Retina (tissue), 1 donor: ENCODE measurements at places on chromosomes 2 and 18.
A peak's percentile ranks its signal among the peaks of the same experiment; 100 is the strongest.

DNA sequence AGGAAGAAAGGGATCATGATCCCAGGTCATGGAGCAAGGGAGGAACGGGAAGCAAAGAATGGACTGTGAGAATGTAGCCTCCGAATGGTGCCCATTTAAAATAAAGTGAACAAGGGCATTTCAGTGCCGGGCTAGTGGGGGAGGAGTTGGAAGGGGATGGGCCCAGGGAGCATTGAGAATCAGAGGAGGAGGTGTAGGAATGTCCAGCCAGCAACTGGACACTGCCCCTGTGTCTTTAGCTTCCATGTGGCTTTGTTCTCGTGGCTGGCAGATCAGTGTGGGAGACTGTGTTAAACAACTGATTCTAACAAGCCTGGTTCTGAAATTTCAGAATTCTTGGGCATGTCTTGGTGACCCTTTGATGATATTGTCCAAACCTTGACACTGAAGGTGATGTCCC lies 1.4 kb upstream of the RNF103 start:
- no peak for DNase-seq

- peak; percentile 71 for DNase-seq
Observed at GRCh38 chr18:74353169-74353775, 37.6 kb downstream of the C18orf63 start.

DNA sequence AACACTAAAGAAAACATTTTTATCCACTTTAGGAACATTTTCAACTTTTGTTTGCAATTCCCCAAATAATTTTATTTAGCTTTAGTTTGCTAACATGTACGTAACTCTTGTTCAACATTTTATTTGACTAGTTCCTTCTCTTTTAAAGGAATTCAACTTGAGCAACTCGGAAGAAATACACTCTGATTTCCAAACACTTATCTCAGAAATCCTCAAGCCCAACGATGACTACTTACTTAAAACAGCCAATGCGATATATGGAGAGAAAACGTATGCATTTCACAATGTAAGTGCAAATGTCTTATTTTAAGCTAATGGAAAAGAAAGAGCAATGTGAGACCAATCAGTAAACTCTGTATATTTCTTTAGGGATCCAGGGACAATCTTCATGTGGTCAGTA lies 10.1 kb downstream of the SERPINB10 start:
- no peak for DNase-seq

- peak; percentile 62 for DNase-seq
Observed at GRCh38 chr2:2708575-2709430, 377.7 kb upstream of the MYT1L start.

- DNase-seq = no peak
Observed at GRCh38 chr2:101508636-101509035, 33.7 kb upstream of the RFX8 start.

GRCh38 chr2:108615480-108616090 lies 81.3 kb downstream of the LIMS1 start:
- DNase-seq = no peak

DNA sequence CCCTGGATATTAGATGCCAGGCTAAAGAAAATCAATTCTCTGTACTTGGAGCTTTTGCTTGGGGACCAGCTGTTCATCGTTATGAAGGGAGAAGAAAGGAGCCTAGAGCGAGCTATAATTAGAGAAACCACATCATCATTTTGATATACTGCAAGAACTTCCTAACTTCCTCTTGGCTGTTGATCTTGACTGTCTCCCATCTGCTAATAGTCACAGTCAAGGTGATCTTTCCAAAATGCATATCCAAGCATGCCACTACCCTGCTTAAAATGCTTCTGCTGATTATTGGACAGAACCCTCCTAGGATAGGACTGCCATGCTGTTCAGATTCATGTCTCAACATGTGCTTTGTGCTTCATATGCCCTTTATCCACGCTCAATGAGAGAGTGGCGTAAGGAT lies 54.8 kb downstream of the RAPGEF4 start:
- no peak for DNase-seq

DNA sequence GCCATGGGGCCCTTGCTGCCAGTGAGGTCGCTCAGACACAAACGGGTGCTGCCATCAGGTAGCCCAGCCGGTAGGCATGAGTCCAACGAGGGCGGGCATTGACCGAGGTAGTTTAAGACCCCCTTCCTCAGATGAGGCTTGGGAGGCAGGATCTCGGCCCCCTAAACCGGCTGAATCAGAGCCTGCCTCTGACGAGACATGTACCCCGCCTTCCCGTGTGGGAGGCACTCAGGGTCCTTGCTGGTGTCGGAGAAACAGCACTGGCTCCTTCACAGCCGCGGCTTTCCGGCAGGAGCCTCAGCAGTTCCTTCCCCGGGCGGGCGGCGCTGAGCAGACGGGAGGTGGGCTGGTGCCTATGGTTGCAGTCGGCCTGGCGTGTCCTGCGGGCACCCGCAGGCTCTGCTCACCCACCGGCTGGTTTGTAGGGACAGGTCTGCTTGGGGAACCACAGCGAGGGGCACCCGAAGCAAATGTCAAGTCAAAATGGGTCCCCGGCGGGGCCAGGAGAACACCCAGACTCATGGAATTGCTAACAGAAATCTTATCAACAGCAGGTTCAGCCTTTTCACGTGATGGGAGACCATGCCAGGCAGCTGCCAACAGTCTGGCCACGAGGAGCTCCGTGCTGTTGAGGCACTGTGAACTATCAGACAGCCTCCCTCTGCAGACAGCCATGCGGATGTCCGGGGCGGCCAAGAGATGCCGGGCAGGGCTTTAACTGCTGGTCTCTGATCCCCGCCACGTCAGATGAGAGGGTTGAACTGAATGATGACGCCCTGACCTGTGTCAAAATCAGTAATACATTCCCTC lies 2.8 kb downstream of the KCNG2 start:
- DNase-seq = no peak
